ENCODE measurements at places on chromosomes 3 and 15.

- no peak for DNase-seq
Measured at GRCh38 chr15:58064980-58065444, 499 bp downstream of the ALDH1A2 start.

DNA sequence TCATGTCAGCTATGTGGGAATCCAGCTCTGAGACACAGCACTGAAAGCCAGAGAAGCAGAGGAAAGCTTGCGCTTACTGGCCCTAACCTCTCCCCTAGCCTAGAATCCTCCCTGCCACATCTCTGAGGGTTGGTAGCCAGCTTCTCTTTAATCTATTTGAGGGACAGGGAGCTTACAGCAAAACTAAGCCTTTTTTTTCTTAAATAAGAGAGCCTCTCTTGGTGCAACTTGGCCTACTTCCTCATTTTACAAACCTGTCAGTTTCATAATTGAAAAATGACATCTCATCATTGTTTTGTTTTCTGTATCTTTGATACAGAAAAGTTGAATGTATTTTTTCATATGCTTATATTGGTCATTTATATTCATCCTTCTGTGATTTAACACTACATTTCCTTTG is 193.9 kb downstream of the ZNF621 start:
- no peak for DNase-seq

DNA sequence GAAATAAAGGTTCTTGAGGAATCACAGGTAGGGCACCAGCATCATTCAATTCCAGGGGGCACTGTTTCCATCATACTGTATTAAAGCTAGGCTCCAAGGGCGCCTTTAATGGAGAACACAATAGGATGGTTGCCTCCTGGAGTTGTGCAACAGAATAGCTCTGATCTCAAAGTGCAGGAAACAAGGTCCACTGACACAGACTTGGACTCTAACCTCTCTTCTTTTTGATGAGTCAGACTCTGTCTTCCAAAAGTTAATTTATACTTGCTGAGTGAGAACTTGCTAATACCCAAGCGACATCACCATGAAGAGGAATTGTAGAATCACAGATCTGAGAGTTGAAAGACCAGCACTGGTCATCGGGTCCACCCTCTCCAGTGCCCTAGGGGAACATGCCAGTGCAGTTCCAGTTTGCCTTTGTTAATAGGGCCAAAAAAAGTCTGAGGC is 94.4 kb upstream of the PHLDB2 start:
- no peak for DNase-seq

GRCh38 chr15:31799715-31800321 is 230.5 kb upstream of the CHRNA7 start:
- DNase-seq = no peak
